Cardiac septum (tissue), 1 donor: ENCODE measurements at places on chromosomes 11 and 22. TPM values are rescaled to one million over a fixed set of nuclear protein-coding genes. Genes with fewer than 3 reads are reported as not detected.

Gene DKK3
- total RNA-seq: 980 TPM

Gene RBM7
- total RNA-seq: 20.3 TPM

Gene COA4
- total RNA-seq: 52.9 TPM

Gene AIFM3
- 0.54 TPM for total RNA-seq

Gene PITPNM1
- 40.0 TPM for total RNA-seq

Gene MS4A13
- total RNA-seq: not detected

Gene FXYD2
- 1.6 TPM for total RNA-seq

Gene SNX32
- total RNA-seq: 0.54 TPM

Gene PDE2A
- total RNA-seq: 28.8 TPM

Gene ZNF280B
- total RNA-seq: 0.57 TPM

Gene AMOTL1
- 60.1 TPM for total RNA-seq

Gene PHOX2A
- total RNA-seq: not detected

Gene WNT11
- total RNA-seq: 9.2 TPM

Gene NRXN2
- total RNA-seq: 3.5 TPM

Gene CARD16
- 6.6 TPM for total RNA-seq

Gene RAG1
- total RNA-seq: 1.2 TPM

Gene INS
- not detected for total RNA-seq

Gene C11orf97
- total RNA-seq: not detected

Gene CDC42EP2
- total RNA-seq: 3.6 TPM

Gene ACTN3
- 0.11 TPM for total RNA-seq

Gene CHADL
- total RNA-seq: 2.9 TPM

Gene P2RX6
- 5.4 TPM for total RNA-seq

Gene SEPTIN5
- 191 TPM for total RNA-seq

Gene UCP2
- total RNA-seq: 12.0 TPM

Gene DYNC2H1
- 4.7 TPM for total RNA-seq

Gene SLC6A5
- not detected for total RNA-seq

Gene PRG3
- not detected for total RNA-seq

Gene RAG2
- total RNA-seq: not detected

Gene DCHS1
- total RNA-seq: 9.2 TPM

Gene TPCN2
- 12.5 TPM for total RNA-seq

Gene B3GAT1
- 0.27 TPM for total RNA-seq

Gene OPCML
- total RNA-seq: 0.27 TPM

Gene TSGA10IP
- not detected for total RNA-seq

Gene LINC01488
- 0.19 TPM for total RNA-seq

Gene TECTA
- total RNA-seq: 1.2 TPM

Gene TEAD1
- 103 TPM for total RNA-seq

Gene GPR83
- total RNA-seq: not detected

Gene RIMBP3B
- total RNA-seq: 0.08 TPM

Gene SLC22A6
- total RNA-seq: not detected

Gene PHF5A
- total RNA-seq: 22.0 TPM

Gene CELSR1
- total RNA-seq: 13.3 TPM

Gene BRSK2
- total RNA-seq: 0.16 TPM

Gene LRRC4C
- 0.43 TPM for total RNA-seq

Gene RASD2
- 3.5 TPM for total RNA-seq

Gene GRM5
- 0.13 TPM for total RNA-seq

Gene CNTF
- 1.3 TPM for total RNA-seq

Gene PPARA
- 78.8 TPM for total RNA-seq

Gene TBC1D10A
- total RNA-seq: 5.7 TPM

Gene SPI1
- 12.0 TPM for total RNA-seq

Gene OR8D1
- not detected for total RNA-seq

Gene SIK3
- 47.4 TPM for total RNA-seq

Gene TSSK2
- total RNA-seq: not detected

Gene SPTBN2
- total RNA-seq: 1.7 TPM

Gene JOSD1
- total RNA-seq: 24.0 TPM
